Ascending aorta (tissue), 2 donors: ENCODE measurements at places on chromosomes 4 and X. TPM values are rescaled to one million over a fixed set of nuclear protein-coding genes. Genes with fewer than 3 reads are reported as not detected.

- no peak overlapping the region for H3K27ac ChIP-seq
- no peak for DNase-seq
- H3K4me3 ChIP-seq: no peak overlapping the region
- no peaks in the 10 kb centered on the region for H3K27me3 ChIP-seq
- no peaks in the 10 kb centered on the region for H3K4me1 ChIP-seq
- no peaks in the 10 kb centered on the region for H3K36me3 ChIP-seq
Measured at GRCh38 chr4:72743078-72743477, 174.1 kb upstream of the ADAMTS3 start.

GRCh38 chr4:152351080-152351479 is 184.8 kb downstream of the FBXW7 start:
- H3K36me3 ChIP-seq: no peaks in the 10 kb centered on the region
- H3K4me1 ChIP-seq: peaks cover 10% of the 10 kb centered on the region
- no peaks in the 10 kb centered on the region for H3K27me3 ChIP-seq
- H3K27ac ChIP-seq: no peak overlapping the region
- DNase-seq: no peak

GRCh38 chr4:78627046-78627965 is 75.7 kb downstream of the ANXA3 start:
- H3K4me1 ChIP-seq: no peaks in the 10 kb centered on the region
- no peaks in the 10 kb centered on the region for H3K36me3 ChIP-seq
- no peak overlapping the region for H3K27ac ChIP-seq
- no peak overlapping the region for H3K4me3 ChIP-seq
- no peak for DNase-seq
- no peaks in the 10 kb centered on the region for H3K27me3 ChIP-seq

GRCh38 chr4:186839122-186840037 is 115.7 kb upstream of the FAT1 start:
- no peaks in the 10 kb centered on the region for H3K36me3 ChIP-seq
- no peak overlapping the region for H3K4me3 ChIP-seq
- no peaks in the 10 kb centered on the region for H3K27me3 ChIP-seq
- H3K4me1 ChIP-seq: peaks cover 3% of the 10 kb centered on the region
- peak overlapping the region; percentile 87 for H3K27ac ChIP-seq

- no peaks in the 10 kb centered on the region for H3K27me3 ChIP-seq
- no peaks in the 10 kb centered on the region for H3K36me3 ChIP-seq
- DNase-seq: no peak
- H3K27ac ChIP-seq: no peak overlapping the region
Measured at GRCh38 chr4:147515220-147515936, 34.5 kb downstream of the EDNRA start.

DNA sequence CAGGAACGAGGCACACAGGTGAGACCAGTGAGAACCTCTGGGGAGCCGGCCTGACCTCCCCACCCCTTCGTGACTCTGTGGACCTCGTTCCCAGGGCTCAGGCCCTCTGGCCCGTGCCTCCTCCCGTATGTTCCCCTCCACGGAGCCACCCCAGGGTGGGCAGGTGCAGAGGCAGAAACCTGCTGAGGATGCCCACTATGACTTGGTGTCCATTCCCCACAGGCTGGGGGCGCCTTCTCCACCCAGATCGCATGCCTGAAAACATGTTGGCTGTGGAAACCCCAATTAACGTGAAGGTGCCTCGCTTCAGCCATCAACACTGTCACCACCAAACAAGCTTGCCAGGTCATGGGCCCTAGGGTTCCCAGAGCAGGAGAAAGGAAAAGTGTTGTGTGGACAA is 27.0 kb downstream of the BLOC1S4 start:
- no peak overlapping the region for H3K4me3 ChIP-seq
- no peaks in the 10 kb centered on the region for H3K36me3 ChIP-seq
- H3K27ac ChIP-seq: no peak overlapping the region
- no peak for DNase-seq
- H3K4me1 ChIP-seq: peaks cover 10% of the 10 kb centered on the region

DNA sequence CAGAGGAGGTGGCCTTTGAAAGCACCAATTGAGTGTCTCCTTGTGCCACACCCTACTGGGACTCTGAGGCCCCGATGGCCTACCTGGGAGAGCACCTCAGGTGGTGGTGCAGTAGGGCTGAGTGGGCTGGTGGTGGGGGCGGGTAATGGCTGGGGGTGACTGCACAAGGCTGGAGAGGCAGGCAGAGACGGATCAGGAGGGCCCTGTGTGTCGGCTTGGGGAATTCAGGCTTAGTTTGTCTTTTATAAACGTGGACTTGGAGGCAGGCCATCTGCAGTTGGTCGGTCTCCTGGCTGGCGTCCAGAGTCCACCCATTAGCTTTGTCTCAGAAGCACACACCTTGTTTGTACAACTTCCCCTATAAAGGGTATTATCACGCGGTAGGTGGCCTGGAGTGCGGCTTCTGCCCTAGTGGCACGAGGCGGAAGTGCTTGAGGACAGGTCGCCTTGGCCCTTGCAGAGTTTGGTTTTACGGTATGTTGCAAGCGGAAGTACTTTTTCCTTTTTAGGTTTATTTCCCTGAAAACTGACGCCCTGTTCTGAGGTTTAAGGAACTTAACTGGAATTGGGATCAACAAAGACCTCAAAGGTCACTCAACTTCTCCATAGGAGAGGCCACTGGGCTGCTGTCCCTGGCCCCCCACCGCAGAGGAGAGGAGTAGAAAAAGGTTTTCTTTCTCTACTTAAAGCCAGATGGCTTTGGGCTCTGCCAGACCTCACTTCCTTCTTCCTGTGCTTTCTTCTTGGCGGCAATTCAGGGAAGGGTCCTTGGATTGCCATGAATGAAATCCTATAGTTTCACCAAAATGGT is 8.0 kb downstream of the TBC1D14 start:
- peak overlapping the region; percentile 32 for H3K27ac ChIP-seq
- DNase-seq: peak; percentile 82
- no peak overlapping the region for H3K4me3 ChIP-seq
- peaks cover 9% of the 10 kb centered on the region for H3K4me1 ChIP-seq
- H3K27me3 ChIP-seq: no peaks in the 10 kb centered on the region
- H3K36me3 ChIP-seq: no peaks in the 10 kb centered on the region

DNA sequence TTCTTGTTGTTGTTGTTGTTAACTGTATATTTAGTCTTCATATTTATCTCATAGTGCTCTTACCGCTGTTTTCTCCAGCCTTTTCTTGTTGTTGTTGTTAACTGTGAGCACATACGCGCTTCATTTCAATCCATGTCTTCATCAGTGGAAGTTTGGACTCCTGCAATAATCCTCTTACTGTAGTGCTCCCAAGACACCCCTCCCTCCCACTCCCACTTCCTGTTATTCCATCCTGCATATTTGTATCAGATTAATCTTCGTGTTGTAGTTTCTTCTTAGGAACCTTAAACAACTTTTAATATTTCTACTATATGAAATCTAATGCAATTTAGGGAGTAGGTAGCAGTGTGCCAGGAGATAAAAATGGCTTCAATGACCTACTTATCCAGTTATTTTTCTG is 674.8 kb downstream of the RAPGEF2 start:
- H3K27ac ChIP-seq: no peak overlapping the region
- DNase-seq: no peak
- no peaks in the 10 kb centered on the region for H3K36me3 ChIP-seq
- H3K4me1 ChIP-seq: no peaks in the 10 kb centered on the region
- H3K27me3 ChIP-seq: no peaks in the 10 kb centered on the region

GRCh38 chrX:26522501-26522900 is 306.5 kb downstream of the MAGEB5 start:
- no peaks in the 10 kb centered on the region for H3K4me1 ChIP-seq
- H3K4me3 ChIP-seq: no peak overlapping the region
- H3K27ac ChIP-seq: no peak overlapping the region
- H3K27me3 ChIP-seq: no peaks in the 10 kb centered on the region
- no peaks in the 10 kb centered on the region for H3K36me3 ChIP-seq

GRCh38 chr4:177225605-177226004 is 84.1 kb upstream of the NEIL3 start:
- DNase-seq: no peak
- no peak overlapping the region for H3K27ac ChIP-seq
- no peak overlapping the region for H3K4me3 ChIP-seq
- H3K27me3 ChIP-seq: no peaks in the 10 kb centered on the region
- H3K4me1 ChIP-seq: no peaks in the 10 kb centered on the region

DNA sequence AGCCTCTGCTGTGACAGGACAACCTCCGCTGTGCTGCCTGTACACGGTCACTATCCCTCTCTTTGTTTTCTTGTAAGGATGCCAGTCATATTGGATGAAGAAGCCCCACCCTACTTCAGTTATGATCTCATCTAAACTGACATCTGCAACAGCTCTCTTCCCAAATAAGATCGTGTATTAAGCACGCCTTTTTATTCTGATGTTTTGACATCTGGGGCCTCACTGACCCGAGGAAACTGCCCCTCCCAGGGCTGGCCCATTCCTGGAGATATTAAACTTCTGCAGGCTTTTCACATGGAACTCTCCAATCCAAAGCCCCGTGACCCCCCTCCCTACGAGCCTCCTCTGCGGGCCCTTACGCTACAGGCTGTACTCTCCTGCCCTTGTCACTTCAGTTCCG is 232.0 kb downstream of the ARHGAP10 start:
- H3K4me1 ChIP-seq: peaks cover 2% of the 10 kb centered on the region
- no peak for DNase-seq
- no peaks in the 10 kb centered on the region for H3K27me3 ChIP-seq

DNA sequence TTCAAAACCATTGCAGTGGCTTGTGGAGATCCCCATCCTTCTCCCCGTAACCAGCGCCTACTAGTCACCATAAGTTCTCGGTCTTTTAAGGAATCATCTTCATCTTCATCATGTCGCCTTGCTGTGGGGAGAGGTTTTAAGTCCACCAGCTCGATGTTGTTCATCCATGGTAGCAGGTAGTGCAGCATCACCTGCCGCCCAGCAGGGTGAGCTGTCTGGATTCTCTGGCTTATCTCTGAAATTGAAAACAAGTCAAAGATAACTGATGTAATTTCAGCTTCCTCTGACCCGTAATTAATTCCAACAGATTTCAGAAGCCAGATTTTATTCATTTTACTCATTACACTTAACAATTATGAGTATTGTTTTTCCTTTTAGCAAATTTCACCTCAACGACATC is 67.4 kb downstream of the ZAR1 start:
- H3K27me3 ChIP-seq: no peaks in the 10 kb centered on the region
- H3K4me1 ChIP-seq: no peaks in the 10 kb centered on the region
- H3K36me3 ChIP-seq: peaks cover 94% of the 10 kb centered on the region
- no peak overlapping the region for H3K4me3 ChIP-seq

GRCh38 chrX:69063486-69063885 is 101.8 kb downstream of the PJA1 start:
- H3K4me1 ChIP-seq: no peaks in the 10 kb centered on the region
- H3K36me3 ChIP-seq: no peaks in the 10 kb centered on the region
- no peak overlapping the region for H3K27ac ChIP-seq
- DNase-seq: peak; percentile 51

- H3K27ac ChIP-seq: no peak overlapping the region
- no peaks in the 10 kb centered on the region for H3K36me3 ChIP-seq
- no peaks in the 10 kb centered on the region for H3K4me1 ChIP-seq
Measured at GRCh38 chr4:93731456-93731855, 97.1 kb upstream of the ATOH1 start.

DNA sequence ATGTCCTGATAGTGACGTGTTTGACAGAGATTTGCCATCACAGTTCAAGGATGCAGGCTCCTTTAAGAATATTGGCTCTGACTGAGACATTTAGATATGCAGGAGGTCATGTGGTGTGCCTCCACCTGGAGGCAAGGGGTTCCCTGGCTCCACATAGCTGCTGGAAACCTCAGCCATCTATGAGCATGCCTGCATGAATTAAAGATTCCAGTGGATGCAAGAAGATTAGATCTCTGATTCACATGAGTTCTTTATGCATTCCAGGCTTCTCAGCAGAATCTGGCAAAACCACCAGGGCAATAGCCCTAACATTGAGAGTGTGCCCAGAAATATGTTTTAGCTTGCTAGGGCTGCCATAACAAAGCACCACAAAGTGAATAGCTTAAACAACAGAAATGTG is 298.5 kb upstream of the AADAT start:
- no peaks in the 10 kb centered on the region for H3K36me3 ChIP-seq
- no peaks in the 10 kb centered on the region for H3K4me1 ChIP-seq
- no peak overlapping the region for H3K27ac ChIP-seq
- H3K27me3 ChIP-seq: no peaks in the 10 kb centered on the region

GRCh38 chr4:29121586-29121985 is 1598.6 kb upstream of the PCDH7 start:
- no peak overlapping the region for H3K4me3 ChIP-seq
- no peaks in the 10 kb centered on the region for H3K27me3 ChIP-seq
- DNase-seq: no peak
- no peak overlapping the region for H3K27ac ChIP-seq
- no peaks in the 10 kb centered on the region for H3K4me1 ChIP-seq

GRCh38 chr4:84258905-84259830 is 239.9 kb downstream of the NKX6-1 start:
- no peak for DNase-seq
- no peak overlapping the region for H3K27ac ChIP-seq
- no peaks in the 10 kb centered on the region for H3K27me3 ChIP-seq
- no peak overlapping the region for H3K4me3 ChIP-seq

GRCh38 chrX:13009273-13009672 is 34.4 kb downstream of the TMSB4X start:
- H3K27ac ChIP-seq: peak overlapping the region; percentile 35
- no peak overlapping the region for H3K4me3 ChIP-seq
- H3K27me3 ChIP-seq: no peaks in the 10 kb centered on the region
- no peaks in the 10 kb centered on the region for H3K36me3 ChIP-seq
- peaks cover 15% of the 10 kb centered on the region for H3K4me1 ChIP-seq
- no peak for DNase-seq

DNA sequence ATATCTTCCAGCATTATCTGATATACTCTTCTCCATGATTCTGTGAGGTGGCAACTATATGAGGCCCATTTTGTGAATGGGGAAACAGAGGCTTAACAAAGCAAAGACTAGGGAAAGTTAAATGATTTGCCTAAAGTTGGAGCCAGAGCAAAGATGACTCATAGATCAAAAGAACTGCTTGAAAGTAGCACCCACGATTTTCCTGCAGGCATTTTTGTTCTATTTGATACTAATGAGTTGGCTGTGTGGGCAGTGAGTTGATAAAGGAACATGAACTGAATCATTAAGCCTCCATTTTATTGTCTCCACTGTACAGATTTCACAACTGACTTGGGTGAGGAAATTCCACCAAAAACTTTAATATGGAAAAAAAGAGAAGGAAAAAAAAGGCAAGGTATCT is 138.9 kb upstream of the IGFBP7 start:
- DNase-seq: no peak
- no peaks in the 10 kb centered on the region for H3K4me1 ChIP-seq
- H3K36me3 ChIP-seq: no peaks in the 10 kb centered on the region
- H3K27ac ChIP-seq: no peak overlapping the region
- no peak overlapping the region for H3K4me3 ChIP-seq

NXF2B gene
- total RNA-seq: not detected

RBM3 gene
- total RNA-seq: 119 TPM

MAOA gene
- 93.6 TPM for total RNA-seq

IQSEC2 gene
- 43.3 TPM for total RNA-seq

MAGED4B gene
- 9.8 TPM for total RNA-seq

KANTR gene
- total RNA-seq: 5.0 TPM

GAGE12F gene
- not detected for total RNA-seq

GC gene
- 30.0 TPM for total RNA-seq

EXOC1L gene
- total RNA-seq: not detected

SPARCL1 gene
- 830 TPM for total RNA-seq

NLGN3 gene
- 0.21 TPM for total RNA-seq
